ENCODE measurements at places on chromosomes 3 and 15.

- no peaks in the 10 kb centered on the region for H3K27me3 ChIP-seq
- H3K4me3 ChIP-seq, result no peak overlapping the region
Observed at GRCh38 chr15:43552256-43552655, 34.8 kb downstream of the MAP1A start.

DNA sequence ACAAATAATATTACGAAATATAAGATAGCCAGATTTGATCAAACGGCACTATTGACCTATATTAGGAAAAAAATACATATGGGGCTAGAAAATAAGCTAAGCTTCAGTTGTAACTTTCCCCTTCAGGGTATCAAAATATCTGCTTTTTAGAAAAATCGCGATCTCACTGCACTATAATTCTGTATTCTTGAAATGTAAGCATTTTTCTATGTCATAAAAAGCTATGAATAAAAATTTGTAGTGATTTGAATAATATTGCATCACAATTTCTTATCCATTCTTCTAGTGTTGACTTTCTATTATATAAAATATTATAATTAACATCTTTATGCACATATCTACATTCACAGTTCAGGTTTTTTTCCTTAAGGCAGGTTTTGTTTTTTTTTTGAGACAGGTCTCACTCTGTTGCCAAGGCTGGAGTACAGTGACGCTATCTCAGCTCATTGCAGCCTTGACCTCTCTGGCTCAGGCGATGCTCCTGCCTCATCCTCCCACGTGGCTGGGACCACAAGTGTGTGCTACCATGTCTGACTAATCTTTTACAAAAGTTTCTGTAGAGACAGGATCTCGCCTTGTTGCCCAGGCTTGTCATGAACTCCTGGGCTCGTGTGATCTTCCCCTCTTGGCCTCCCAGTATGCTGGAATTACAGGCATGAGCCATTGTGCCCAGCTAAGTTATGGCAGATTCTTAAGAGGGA is 21.6 kb downstream of the EMC4 start:
- H3K36me3 ChIP-seq, result peaks cover 55% of the 10 kb centered on the region
- H3K4me3 ChIP-seq, result no peak overlapping the region
- no peak for DNase-seq

GRCh38 chr15:51129535-51130188 is 35.0 kb upstream of the TNFAIP8L3 start:
- no peak overlapping the region for H3K4me3 ChIP-seq
- H3K27ac ChIP-seq, result no peak overlapping the region
- no peak for DNase-seq
- no peaks in the 10 kb centered on the region for H3K4me1 ChIP-seq
- H3K36me3 ChIP-seq, result no peaks in the 10 kb centered on the region
- no peaks in the 10 kb centered on the region for H3K27me3 ChIP-seq

GRCh38 chr3:48516571-48516970 is 12.6 kb upstream of the SHISA5 start:
- H3K27ac ChIP-seq, result no peak overlapping the region
- H3K36me3 ChIP-seq, result peaks cover 26% of the 10 kb centered on the region
- no peaks in the 10 kb centered on the region for H3K4me1 ChIP-seq

GRCh38 chr15:60557191-60557618 is 78.3 kb upstream of the ICE2 start:
- H3K36me3 ChIP-seq, result no peaks in the 10 kb centered on the region
- no peaks in the 10 kb centered on the region for H3K27me3 ChIP-seq
- no peak overlapping the region for H3K27ac ChIP-seq
- H3K4me3 ChIP-seq, result no peak overlapping the region
- no peaks in the 10 kb centered on the region for H3K4me1 ChIP-seq

DNA sequence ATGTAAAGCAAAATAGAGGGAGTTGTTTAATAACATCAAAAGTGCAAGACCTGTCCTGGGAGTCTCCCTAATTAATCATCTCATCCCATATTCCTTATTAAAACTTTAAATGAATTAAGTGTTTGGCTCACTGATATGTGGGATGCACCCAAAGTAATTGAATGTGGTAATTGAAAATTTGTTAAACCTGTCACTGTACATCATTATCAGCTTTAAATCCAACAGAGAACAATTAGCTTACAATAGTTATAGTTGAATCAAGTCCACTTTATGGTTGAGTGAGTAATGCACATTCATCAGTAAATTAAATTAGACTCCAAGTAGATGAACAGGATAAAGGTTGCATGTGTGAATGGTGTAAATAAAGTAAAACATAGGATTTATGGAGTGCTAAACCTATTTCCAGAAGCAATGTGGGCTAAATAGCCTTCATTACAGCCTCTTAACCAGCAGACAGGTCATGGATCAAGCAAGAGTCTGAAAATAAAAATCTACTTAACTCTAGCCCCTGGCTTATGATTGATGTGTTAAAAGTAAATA is 608.2 kb upstream of the CCDC54 start:
- no peaks in the 10 kb centered on the region for H3K27me3 ChIP-seq
- DNase-seq, result no peak
- H3K36me3 ChIP-seq, result no peaks in the 10 kb centered on the region
- H3K4me1 ChIP-seq, result no peaks in the 10 kb centered on the region

GRCh38 chr3:12439161-12439940 is 44.9 kb upstream of the TSEN2 start:
- H3K27ac ChIP-seq, result no peak overlapping the region
- no peak for DNase-seq
- H3K27me3 ChIP-seq, result no peaks in the 10 kb centered on the region

DNA sequence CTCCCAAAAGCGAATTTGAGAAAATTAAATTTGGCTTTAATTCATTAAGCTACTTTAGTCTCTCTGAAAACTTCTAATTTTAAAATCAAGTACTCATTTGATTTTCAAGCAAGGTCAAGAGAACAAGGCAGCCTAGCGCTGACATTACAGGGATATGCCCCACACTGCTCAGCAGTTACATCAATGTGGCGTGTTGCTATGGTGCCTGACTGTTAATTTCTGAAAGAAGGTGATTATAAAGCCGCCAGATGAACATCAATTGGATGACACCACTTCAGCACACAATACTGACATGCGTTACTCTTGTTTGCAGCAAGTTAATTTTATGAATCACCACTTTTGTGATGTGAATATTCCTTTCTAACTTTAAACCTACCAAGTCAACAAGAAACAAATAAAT is 284.4 kb downstream of the FOXP1 start:
- no peaks in the 10 kb centered on the region for H3K36me3 ChIP-seq
- H3K4me1 ChIP-seq, result peaks cover 55% of the 10 kb centered on the region
- DNase-seq, result no peak
- H3K4me3 ChIP-seq, result no peak overlapping the region
- H3K27ac ChIP-seq, result peak overlapping the region; percentile 12

DNA sequence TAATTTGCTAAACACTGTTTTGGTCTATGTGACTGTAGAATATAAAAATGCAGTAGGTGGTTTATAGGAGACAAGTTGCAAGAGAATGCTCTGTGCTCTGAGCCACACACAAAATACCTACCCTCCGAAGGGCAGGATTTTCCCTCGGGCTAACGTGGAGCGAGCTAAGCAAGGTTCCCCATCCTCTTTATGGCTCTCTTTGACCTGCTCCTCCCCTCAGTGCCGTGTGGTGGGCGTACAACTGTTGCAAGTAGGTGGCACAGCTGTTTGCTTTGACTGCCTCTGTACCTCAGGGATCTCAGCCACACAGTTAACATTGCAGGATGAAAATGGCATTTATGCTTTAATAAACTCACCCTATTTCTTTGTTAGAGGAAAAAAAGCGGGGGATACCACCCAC is 339.1 kb downstream of the SATB1 start:
- H3K36me3 ChIP-seq, result no peaks in the 10 kb centered on the region
- H3K27me3 ChIP-seq, result no peaks in the 10 kb centered on the region
- no peak for DNase-seq
- no peak overlapping the region for H3K27ac ChIP-seq

DNA sequence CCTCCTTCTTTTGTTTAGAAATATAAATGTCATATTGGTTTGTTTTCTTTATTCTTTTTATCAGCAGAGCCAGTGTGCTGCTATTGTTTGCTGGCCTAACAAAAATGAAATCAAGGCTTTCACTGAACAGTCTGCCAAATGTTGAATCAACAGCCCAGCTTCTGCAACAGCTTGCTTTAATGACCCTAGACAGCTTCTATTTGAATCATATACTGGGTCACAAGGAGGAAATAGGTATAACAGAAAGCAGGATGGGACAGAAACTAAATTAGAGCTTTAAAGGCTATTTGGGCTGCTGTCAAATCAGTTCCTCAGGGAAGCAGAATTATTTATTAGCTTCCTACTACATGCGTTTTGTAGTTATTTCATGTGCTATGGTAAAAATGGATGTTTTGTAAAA is 12.1 kb upstream of the DNAJC13 start:
- no peak overlapping the region for H3K27ac ChIP-seq
- H3K27me3 ChIP-seq, result no peaks in the 10 kb centered on the region
- H3K4me3 ChIP-seq, result no peak overlapping the region
- H3K4me1 ChIP-seq, result peaks cover 10% of the 10 kb centered on the region

DNA sequence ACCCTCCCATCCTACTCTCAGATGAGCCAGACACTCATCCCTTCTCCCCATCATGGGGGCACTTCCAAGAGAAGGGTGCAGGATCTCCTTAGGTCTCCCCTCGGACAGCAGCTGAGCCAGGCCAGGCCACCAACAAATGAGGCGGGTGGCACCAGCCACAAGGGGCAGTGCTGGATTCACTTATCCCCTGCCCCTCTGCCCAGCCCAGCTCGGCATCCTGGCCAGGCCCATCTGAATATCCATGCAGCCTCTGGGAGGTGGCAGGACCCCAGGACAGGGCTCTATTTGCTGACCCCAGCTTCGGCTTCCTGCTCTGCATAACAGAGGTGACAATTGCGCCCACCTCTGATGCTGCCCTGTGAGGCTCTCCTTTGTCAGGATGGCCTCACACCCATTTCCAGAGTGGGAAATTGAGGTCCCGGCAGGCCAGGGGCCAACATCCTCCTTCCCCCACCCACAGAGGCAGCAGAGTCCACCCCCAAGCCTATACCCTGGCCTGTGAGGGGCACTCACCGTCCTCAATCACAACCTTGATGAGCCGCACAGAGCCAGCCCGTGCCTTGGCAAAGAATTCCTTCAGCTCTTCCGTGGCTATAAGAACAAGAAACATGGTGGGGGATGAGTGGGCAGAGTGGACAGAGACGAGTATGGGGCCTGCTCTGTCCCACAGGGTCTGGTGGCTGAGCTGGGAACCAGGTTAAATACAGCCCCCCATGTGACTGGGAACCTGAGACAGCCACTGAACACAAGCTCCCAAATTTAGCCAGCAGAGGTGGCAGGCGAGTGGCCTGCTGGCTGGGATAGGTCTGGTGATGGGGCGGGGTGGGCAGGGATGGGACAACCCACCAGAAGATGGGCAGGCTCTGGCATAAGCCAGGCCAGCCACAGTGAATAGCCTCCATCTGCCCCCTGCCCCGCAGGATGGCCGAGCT is 4.2 kb downstream of the TWF2 start:
- no peak overlapping the region for H3K27ac ChIP-seq
- no peak overlapping the region for H3K4me3 ChIP-seq
- H3K36me3 ChIP-seq, result peaks cover 8% of the 10 kb centered on the region
- no peak for DNase-seq

- H3K27ac ChIP-seq, result no peak overlapping the region
- no peak overlapping the region for H3K4me3 ChIP-seq
- no peak for DNase-seq
- no peaks in the 10 kb centered on the region for H3K4me1 ChIP-seq
- no peaks in the 10 kb centered on the region for H3K27me3 ChIP-seq
Observed at GRCh38 chr15:98969126-98969735, 38.4 kb downstream of the PGPEP1L start.

DNA sequence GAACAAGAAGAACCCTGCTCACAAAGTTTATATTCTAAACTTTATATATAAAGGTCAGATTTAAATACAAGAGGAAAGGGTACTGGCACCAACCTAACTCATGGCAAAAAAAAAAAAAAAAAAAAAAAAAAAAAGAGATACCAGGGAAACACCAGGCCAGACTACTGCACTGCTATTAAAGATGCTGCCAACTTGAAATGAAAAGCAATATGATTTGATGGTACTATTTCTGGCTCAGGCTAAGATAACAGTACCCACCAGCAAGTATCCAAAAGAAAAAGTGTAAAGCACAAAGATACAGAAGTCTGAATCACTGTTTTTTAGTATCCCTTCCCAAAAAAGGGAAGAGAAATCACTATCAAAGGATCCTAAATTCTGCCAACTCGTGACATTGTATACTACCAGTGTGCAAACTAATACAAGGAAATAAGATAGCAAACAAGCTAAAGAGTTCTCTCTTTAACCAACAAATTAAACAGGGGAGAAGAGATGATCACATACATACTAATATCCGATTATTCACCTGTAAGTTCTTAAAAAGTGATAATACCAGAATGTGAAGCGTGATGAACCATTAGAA is 28.4 kb downstream of the PEAK1 start:
- peaks cover 6% of the 10 kb centered on the region for H3K4me1 ChIP-seq
- no peak for DNase-seq
- H3K27ac ChIP-seq, result no peak overlapping the region
- no peaks in the 10 kb centered on the region for H3K36me3 ChIP-seq
- H3K4me3 ChIP-seq, result no peak overlapping the region

GRCh38 chr15:67976506-67977073 is 77.5 kb upstream of the PIAS1 start:
- H3K36me3 ChIP-seq, result no peaks in the 10 kb centered on the region
- no peak for DNase-seq
- no peaks in the 10 kb centered on the region for H3K4me1 ChIP-seq

GRCh38 chr3:16463914-16464313 is 49.6 kb downstream of the RFTN1 start:
- no peaks in the 10 kb centered on the region for H3K36me3 ChIP-seq
- H3K27me3 ChIP-seq, result no peaks in the 10 kb centered on the region
- H3K4me3 ChIP-seq, result no peak overlapping the region
- DNase-seq, result no peak
- peaks cover 42% of the 10 kb centered on the region for H3K4me1 ChIP-seq
- H3K27ac ChIP-seq, result no peak overlapping the region

- H3K27me3 ChIP-seq, result no peaks in the 10 kb centered on the region
- H3K36me3 ChIP-seq, result no peaks in the 10 kb centered on the region
- H3K4me3 ChIP-seq, result no peak overlapping the region
Observed at GRCh38 chr3:16122661-16123060, 51.8 kb upstream of the GALNT15 start.

DNA sequence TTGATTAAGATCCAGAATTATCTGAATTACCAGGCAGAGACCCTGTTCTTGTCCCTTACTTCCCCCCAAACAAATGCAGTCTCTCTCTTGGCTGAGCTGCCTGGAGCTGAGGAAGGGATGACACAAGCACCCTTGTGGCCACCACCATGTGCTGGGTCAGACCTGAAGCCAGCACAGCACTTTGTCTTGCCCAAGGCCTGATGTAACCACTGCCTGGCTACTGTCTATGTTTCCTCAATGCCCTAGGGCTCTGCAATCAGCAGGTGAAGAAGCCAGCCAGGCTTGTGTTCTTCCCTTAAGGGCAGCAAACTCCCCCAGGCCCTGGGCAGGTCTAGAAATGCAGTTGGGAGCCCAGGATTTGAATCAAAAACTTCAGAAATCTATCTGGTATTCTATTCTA is 15.8 kb upstream of the CASR start:
- no peak overlapping the region for H3K4me3 ChIP-seq
- no peak for DNase-seq
- H3K27ac ChIP-seq, result no peak overlapping the region
- no peaks in the 10 kb centered on the region for H3K4me1 ChIP-seq
- no peaks in the 10 kb centered on the region for H3K27me3 ChIP-seq

Data from cardiac muscle cell (in vitro differentiated cells and primary cell).